Activated T-helper 1 cell treated with Interleukin-2 at 50 U/mL for 16 hours (primary cell): ENCODE measurements at places on chromosomes 5 and 9.
A peak's percentile ranks its signal among the peaks of the same experiment; 100 is the strongest.

GRCh38 chr5:178288401-178289368 lies 56.1 kb upstream of the PHYKPL start:
- no peak for DNase-seq

GRCh38 chr9:37776328-37776727 lies 8.5 kb downstream of the EXOSC3 start:
- DNase-seq, result no peak

GRCh38 chr5:140366589-140367255 lies 6.7 kb downstream of the SLC4A9 start:
- no peak for DNase-seq

GRCh38 chr5:82694711-82695285 lies 382.4 kb downstream of the TMEM167A start:
- DNase-seq, result no peak

GRCh38 chr5:67003685-67003934 lies 193.0 kb downstream of the CD180 start:
- DNase-seq, result no peak

DNA sequence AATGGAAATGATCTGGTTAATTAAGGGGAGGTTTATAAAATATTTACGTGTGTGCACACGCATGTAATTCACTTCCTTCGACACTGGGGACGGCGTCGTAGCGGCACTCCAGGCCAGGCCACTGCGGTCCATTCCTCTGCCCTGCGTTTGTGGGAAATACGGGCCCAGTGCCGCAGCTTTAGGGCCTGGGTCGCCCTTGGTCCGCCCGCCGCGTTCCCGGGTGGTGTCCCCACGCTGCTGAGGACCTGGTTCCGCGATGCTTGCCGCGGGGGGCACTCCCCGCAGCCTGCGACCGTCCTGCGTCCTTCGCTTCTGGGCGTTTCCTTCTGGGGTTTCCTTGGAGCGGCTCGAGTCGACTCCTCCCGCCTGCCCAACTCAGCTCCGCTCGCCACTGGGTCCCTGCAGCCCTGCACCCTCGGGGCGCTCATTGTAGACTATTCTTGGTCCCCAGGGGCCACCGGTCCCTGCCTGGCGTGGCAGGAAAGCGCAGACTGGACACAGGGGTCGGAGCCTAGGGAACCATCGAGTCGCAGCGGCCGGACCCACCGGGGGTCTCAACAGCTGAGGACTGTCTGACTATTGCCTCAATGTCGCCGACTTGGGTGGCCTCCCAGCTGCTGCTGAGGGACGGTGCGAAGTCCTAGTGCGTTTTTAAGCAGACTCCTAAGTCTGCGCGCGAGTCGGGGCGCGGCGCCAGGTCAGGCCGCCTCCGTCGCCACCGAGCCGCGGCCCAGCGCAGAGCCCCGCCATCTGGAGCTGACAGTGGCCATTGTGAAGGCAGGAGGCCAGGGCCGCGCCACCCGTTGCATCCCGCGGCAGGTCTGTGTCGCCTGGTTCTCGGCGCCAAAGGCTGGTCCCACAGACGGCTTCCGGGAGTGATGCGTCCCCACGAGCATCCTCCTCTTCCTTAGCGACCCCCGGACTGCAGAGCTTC lies 4.4 kb upstream of the IRX1 start:
- no peak for DNase-seq

GRCh38 chr5:17223367-17224185 lies 6.1 kb downstream of the BASP1 start:
- no peak for DNase-seq

GRCh38 chr5:105840800-105841199 lies 1829.9 kb downstream of the EFNA5 start:
- no peak for DNase-seq

- DNase-seq, result no peak
Observed at GRCh38 chr9:23820451-23821374, 5.3 kb downstream of the ELAVL2 start.

DNA sequence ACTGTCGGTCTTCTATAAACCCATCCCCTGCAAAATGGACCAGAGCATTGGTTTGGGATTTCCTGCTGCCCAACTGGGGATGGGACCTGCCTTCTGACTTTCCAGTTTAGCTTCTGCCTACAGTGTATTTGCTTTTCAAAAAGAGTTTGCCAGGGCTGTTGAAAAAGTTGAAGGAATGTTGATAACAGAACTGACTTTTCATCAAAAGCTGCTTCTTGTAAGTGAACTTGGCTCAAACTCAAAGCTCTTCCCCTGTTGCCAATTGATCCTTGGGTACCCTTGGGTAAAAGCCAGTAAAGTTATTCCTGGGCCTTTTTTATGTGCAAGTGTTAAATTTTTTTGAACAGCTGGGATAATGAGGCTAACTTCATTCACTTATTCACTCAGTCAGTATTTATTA lies 142.9 kb upstream of the SLC30A5 start:
- DNase-seq, result no peak

DNA sequence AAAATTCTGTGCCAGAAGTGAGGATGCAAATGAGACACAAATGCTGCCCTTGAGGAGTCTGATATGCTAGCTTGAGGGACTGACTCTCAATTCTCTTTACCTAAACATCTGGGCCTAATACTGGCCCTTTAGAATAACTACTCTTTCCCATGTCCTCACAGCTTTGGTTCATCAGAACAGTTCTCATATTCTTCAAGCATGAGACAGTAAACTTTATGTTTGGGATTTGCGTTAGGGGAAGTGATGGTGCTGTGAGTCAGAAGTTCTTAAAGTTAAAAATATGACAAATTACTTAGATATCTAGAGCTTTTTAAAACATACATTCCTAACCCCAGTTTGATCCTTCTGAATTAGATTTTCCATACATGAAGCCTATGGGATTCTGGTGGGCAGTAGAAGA lies 665.0 kb upstream of the RGMB start:
- no peak for DNase-seq

DNA sequence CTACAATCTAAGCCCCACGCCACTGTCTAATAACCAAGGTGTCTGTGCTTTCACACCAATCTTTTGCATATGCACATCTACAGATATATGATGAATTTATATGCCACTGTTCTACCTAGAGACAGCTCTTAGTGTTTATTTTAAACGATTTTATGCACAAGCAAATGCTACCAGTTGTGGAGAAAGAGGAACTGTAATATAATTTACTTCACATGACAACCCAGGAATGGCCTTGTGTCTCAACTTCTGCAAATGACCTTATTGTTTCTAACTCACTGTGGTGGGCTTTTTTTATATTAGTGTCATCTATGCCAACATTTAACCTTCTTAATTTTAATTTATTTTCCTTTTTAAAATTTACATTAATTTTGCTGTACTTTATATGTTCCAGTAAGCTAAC lies 531.1 kb upstream of the TLE4 start:
- no peak for DNase-seq

GRCh38 chr5:107011605-107012004 lies 659.1 kb downstream of the EFNA5 start:
- no peak for DNase-seq

DNA sequence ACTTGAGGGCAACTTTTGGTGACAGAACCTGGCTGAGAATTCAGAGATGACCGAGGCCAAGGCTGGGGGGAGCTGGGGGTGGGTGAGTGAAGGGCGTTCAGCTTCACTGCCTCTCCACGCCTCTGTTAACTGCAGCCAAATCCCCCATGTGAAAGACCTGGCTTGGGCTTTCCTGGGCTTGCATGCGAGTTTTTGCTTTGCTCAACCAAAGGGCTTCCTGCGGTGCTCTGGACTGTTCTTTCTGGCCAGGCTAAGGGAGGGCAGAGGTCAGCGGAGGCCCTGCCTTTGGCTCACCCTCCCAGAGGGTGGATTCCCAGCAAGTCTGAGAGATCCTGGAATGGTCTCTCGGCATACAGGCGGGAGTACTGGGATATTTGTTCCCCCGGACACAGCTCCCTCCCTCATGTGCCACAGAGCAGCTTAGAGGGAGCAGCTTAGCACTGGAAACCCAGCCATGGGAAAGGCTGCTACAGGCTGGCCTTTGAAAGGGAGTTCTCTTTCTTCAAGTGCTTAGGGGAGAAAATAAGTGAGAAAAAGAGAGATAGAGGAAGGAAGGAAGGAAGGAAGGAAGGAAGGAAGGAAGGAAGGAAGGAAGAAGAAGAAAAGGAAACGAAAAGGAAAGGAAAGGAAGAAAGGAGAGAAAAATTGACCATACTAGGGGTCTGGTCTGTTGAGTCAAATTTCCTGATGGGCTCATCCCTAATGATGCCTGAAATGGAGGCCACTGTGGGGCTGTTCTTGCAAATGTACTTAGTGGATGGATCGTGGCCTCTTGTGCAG lies 158.8 kb downstream of the FGF18 start:
- no peak for DNase-seq

DNA sequence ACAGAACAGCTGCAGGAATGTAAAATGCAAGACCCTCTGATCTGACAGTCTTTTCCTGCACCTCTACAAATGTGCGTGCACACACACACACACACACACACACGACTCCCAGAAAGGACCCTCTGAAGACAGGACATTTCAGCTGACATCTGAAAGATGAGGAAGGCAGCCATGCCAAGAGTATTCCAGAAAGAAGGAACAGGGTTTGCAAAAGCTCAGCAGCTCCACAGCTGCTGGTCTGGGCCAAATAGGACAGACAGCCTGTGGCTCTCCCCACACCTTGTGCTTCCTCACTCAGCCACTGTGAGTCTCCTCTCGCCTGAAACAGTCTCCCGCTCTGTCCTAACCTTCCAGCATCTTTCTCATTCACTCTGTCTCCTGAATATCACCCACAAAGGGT lies 189.0 kb downstream of the PALM2AKAP2 start:
- DNase-seq, result no peak

GRCh38 chr5:98602534-98603112 lies 170.8 kb upstream of the RGMB start:
- no peak for DNase-seq

DNA sequence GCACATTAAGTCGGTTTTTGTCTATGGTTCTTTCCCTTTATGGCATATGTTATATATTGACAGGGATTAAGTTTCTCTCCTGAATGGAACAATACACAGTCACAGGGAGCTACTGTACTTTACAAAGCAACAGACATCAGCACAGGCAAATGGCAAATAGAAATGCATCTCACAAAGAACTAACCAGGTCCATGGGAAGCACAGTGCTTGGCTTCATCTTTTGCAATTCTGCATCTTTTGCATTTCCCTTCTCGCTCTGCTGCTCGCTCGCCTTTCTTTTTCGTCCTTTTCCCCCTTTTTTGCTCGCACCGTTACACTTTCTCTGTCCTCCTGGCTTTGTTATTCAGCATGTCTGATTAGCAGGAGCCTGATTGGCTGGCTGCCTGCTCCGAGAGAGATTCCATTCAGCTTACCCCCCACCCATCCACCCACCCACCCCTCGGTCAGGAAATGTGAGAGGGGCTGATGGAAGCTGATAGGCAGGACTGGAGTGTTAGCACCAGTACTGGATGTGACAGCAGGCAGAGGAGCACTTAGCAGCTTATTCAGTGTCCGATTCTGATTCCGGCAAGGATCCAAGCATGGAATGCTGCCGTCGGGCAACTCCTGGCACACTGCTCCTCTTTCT lies at the start of gene ADAMTSL1:
Gene ADAMTSL1 (plus strand): TSS at position 502 of the 628 bp plus-strand sequence. CDS start 80 bp downstream, at position 582.
- DNase-seq, result no peak

GRCh38 chr9:110537841-110538646 lies 41.5 kb downstream of the SVEP1 start:
- DNase-seq, result no peak

- peak; percentile 58 for DNase-seq
Observed at GRCh38 chr9:71769175-71770161, 1.2 kb upstream of the CEMIP2 start.

- no peak for DNase-seq
Observed at GRCh38 chr9:35563791-35564197, 41.3 kb upstream of the TESK1 start.

DNA sequence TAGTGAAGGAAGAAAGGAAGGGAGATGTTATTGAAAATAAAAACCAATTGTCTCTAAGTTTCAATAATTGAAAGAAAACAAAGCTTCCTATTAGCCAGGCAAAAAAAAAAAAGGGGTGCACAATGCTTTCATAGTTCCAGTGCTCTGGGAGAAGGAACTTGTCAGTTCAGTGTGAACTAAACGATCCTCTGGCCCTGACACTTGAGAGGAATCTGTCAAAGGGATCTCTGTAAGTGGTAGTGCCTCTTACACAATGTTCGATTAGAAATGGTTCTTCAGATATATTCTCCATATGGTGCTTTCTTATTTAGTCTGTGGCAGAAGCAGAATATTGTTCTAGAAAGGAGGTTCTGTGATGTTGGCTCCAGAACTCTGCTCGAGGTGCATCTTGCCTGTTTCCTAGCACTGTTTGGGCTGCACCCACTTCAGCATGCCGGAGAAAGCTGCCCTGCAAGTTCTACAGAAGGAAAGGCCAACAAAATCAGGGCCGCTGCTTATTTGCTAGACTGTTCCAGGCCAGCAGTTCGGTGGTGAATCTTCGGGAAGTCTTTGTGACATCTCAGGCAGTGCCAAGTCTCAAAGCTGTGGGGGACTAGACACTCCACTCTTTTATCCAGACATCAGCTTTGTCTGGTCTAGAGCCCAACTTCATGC lies 90.9 kb downstream of the PIK3R1 start:
- no peak for DNase-seq

DNA sequence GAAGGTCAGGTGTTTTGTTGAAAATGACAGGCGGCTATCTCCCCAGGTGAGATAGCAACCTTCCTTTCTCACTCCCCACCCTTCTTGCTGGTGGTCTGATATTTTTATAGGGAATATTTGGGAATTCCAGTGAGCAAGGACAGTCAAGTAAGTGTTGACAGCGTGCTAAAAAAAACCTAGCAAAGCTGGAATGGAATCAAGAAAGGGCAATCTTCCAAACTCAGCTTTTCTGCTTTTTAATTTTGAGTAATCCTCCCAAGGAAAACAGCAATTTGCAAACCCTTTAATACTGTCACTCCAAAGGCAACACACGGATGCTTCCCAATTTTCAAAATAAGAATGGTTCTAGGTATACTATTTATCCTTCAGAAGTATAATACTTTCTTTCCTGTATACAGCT lies 143.7 kb upstream of the PCA3 start:
- DNase-seq, result no peak

DNA sequence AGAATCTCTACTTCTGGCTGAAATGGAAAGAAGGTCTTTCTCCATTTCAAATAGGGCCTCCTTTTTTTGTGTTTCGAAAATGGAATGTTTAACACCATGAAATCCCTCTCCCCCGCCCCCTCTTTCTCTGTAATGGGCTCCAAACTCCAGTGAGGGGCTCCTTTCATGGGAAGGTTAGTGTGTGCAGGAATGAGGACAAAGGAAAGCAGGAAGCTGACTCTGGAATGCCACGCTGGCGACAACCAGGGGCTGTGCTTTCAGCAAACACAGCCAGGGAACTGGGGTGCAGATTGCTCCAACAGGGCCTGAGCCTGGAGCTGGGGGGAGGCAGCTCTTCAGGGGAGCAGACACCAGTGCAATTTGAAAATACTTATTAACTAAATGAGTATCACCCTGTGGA lies 82.8 kb downstream of the CRB2 start:
- no peak for DNase-seq

- DNase-seq, result no peak
Observed at GRCh38 chr9:131048820-131049219, 39.8 kb downstream of the LAMC3 start.

DNA sequence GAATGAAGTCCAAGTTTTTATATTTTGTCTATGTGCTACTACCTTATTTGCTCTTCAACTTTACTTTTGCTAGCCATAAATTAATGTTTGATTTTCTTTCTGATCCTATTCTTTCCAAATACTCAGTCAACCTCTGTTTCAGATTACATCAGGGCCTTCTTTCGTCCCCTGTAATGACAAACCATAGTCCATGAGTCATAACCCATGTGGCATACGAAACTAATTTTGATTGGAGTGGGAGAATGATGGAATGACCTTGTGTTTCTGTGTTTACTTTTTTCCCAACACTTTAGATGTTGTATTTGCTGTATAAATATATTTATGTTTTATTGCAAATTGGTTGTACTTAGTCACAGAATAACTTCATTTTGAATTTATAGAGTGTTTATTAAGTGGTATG lies 1043.1 kb downstream of the DTWD2 start:
- no peak for DNase-seq
